Activated T-cell treated with anti-CD3 and anti-CD28 coated beads, Interleukin-2, amount 50 U/mL, for 48 hours (primary cell): ENCODE measurements at places on chromosomes 6 and 20.
A peak's percentile ranks its signal among the peaks of the same experiment; 100 is the strongest.

GRCh38 chr6:48714250-48714649, 603.3 kb upstream of the PTCHD4 start:
- DNase-seq: no peak

DNA sequence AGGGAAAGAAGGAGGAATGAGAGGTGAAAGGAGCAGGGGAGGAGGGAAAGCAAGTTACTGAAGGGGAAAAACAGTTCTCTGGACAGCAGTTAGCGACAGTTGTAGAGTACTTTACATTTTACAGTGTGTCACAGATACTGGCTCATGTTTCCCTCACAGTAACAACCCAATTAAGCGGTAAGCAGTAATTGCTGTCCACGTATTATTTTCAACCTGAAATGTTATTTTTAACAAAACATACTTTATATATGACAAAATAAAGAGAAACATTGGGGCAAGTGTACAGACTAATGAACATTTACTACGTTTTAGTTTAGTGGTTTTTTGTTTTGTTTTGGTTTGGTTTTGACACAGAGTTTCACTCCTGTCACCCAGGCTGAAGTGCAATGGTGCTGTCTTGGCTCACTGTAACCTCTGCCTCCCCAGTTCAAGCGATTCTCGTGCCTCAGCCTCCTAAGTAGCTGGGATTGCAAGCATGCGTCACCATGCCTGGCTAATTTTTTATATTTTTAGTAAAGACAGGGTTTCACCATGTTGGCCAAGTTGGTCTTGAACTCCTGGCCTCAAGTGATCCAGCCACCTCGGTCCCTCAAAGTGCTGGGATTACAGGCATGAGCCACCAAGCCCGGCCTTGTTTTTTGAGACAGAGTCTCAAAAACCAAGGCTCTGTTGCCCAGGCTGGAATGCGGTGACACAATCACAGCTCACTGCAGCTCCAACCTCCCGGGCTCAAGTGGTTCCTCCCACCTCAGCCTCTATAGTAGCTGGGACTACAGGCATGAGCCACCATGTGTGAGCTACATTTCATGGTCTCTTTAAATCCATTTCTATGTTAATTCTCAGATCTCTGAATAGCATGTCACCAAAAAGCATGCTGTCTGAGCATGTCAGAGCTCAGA, 22.6 kb upstream of the BTN3A2 start:
- DNase-seq: no peak

GRCh38 chr6:13438126-13438525, 49.3 kb downstream of the GFOD1 start:
- no peak for DNase-seq

- no peak for DNase-seq
Observed at GRCh38 chr6:110951986-110952794, 6.3 kb upstream of the GTF3C6 start.

GRCh38 chr20:61118429-61119224, 133.4 kb upstream of the CDH4 start:
- DNase-seq: no peak

DNA sequence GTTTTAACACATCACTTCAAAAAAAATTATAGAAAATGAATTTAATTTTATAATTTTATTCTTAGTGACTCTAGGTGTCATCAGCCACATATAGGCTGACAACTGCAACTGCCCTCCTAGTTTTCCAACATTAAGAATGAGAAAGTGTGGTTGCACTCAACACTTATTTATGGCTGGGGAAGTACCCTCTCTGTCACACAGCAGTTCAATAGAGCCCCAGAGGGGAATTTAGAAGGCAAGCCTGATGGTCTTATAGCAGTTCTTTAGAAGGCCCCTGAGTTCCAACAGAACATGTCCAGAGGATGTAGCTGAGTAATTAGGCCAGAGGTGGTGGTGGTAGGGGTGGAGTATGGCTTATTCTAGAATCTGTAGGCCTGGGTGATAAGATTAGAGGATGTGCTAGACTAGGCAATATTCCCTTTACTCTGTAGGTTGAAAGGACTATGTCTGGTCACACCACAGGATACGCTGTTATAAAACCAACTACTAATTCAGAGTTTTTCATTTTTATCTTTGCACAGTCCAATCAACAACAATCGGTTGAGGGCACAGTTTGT, 226.5 kb upstream of the CITED2 start:
- peak; percentile 31 for DNase-seq

DNA sequence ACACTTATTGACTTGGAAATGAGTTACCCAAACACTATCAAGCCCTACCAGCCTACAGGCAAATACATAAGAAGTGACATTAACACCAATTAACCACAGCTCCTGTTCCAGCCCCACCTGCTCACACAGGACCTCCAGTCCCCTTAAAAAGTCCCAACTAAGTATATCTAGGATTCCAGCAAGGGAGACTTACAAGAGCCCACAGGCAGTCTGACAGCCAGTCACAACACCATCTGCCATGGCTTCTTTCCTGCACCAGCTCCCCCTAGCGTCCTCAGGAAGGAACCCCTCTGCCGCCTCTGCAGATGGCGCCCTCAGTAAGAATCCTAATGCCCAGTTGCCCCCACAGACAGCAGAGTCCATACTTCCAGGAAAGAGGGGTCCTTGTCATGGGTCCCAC, 122.1 kb downstream of the HIVEP2 start:
- DNase-seq: no peak

GRCh38 chr6:5174756-5175549, 85.8 kb downstream of the LYRM4 start:
- DNase-seq: no peak

DNA sequence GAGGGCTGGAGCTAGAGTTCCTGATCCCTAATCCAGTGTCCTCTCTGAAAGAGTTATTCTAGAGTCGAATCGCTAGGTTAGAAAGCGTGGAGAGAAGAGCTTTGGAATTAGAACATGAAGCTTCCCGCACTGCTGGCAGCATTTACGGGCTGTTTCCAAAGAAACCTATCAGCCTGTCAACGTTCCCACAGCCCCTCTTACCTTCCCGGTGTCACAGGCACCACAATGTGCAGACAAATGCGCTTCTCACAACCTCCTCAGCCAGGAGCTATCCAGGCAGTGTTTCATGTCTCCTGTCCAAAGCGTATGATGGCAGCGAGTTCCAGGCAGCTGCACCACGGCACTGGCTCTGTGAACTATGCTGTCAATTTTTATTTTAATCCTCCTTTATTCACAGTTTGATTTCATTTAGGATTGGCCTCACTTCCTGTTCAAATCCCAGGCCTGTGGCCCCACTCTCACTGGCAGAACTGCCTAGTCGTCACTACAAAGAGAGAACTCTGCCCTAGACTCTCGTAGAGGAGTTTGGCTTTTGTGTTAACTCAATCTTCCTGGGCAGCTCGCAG, 322.8 kb upstream of the SOX4 start:
- DNase-seq: no peak

DNA sequence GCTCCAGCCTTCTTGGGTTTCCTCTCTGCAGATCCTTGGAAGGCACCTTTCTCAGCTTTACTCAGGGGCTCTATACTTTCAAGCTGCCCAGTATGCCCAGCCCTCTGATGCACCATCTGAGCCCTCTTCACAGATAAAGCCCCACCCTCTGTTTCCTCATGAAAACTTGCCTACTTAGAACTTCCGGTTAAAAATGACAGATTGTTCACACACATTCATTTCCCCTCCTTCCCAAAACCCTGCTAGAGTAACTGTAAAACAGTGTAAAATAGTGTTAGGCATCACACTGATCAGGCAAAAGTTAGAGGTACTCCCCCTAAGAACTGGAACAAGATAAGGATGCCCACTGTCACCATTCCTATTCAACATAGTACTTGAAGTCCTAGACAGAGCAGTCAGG, 14.0 kb upstream of the GCM1 start:
- no peak for DNase-seq

GRCh38 chr6:119215309-119215708, 134.3 kb downstream of the MAN1A1 start:
- no peak for DNase-seq

- no peak for DNase-seq
Observed at GRCh38 chr6:11532097-11532496, 5.5 kb upstream of the TMEM170B start.

GRCh38 chr20:5171064-5171789, 44.4 kb downstream of the CDS2 start:
- DNase-seq: no peak

DNA sequence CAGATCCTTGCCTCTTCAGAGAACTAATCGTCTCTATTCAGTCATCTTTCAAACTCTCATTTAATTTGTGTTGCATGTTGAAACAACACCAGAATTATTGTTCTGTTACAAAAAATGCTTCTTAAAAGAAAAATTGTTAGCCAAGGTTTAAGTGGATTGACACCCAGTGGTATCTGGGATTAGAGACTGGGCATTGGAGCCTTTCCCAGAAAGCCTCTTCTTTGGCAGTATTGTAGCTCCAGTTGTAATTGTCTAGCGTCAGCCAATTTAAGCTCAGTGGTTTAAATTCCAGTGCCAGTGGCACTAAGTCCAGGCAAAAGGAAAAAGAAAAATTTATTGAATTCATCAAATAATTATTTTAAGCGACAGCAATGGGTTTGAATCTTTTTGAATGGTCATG, 801 bp downstream of the CCDC28A start:
- no peak for DNase-seq

DNA sequence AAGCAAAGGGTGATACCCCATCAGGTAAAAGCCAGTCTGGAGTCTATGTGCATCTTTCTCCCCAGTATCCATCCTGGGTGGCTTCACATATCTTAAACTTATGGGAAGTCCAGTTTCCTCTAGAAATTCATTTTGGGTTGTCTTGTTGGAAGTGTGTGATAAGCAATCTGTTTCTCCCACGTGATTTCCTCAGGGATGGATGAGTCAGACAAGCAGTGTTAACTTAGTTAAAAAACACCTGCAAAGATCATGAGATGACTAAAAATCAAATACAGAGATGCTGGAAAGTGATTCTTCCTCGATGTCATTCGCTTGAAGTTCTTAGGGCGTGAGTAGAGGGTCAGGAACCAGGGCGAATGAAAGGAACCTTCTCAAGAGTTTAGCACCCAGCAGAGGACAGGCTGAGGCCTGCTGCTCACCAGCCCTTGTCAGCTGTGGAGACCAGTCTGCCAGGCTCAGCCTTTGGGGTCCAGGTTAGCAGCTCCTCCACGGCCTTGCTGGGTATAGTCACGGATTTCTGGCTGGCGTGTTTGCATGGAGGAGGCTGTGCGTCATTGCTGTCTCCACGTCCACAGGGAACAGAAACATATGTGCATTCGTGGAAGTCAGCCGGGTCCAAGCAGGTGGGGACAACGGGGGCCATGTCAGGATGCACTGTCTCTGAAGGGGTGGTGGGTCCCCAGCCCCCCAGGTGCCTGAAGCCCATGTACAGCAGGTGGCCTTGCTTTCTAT, 2.8 kb upstream of the PNPLA1 start:
- DNase-seq: no peak

GRCh38 chr6:109339906-109340678, 42.2 kb downstream of the CD164 start:
- DNase-seq: no peak

GRCh38 chr6:62764841-62765240, 446.4 kb upstream of the FKBP1C start:
- no peak for DNase-seq

DNA sequence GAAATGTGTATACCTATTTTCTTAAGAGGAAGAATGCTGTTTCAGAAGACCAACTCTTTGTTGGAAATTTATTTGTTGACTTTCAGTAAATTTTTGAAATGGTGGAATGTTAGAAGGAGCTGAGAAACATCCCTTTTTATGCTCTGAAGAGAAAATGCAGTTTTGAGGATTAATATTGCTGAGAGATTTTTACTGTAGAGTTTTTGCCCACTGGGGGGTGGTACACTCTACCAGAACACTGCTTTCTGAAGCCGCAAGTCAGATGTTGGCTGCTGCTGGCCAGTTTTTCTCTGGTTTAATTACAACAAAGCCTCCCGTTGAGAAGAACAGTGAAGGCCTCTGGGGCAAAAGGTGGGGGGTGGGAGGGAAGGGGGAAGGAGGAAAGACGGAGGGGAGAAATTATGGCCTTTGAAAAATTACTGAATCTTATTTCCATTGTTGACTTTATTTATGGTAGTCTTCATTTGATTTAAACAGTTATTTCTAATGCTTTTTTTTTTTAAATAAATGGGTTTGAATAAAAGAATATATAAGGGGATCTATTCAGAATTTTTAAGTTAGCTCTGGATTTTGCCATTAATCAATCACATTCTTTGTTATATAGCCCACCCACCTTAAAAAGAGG, 3.0 kb downstream of the FLRT3 start:
- no peak for DNase-seq

DNA sequence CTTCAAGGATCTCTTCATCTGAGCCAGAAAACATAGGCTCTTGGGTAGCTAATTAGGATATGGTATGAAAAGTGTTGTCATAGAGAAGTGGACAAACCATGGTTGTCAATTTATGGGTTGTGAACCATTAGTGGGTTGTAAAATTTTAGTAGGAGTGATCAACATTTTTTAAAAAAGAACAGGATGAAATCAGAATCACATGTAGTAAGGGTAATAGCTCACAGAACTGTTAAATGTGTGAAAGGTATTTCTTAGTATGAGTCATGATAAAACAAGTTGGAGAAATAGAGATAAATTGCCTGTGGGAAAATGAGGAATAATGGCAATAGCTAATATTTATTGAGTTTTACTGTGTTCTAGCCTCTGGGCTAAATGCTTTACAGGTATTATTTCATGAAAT, 113.4 kb downstream of the MAP3K4 start:
- no peak for DNase-seq

DNA sequence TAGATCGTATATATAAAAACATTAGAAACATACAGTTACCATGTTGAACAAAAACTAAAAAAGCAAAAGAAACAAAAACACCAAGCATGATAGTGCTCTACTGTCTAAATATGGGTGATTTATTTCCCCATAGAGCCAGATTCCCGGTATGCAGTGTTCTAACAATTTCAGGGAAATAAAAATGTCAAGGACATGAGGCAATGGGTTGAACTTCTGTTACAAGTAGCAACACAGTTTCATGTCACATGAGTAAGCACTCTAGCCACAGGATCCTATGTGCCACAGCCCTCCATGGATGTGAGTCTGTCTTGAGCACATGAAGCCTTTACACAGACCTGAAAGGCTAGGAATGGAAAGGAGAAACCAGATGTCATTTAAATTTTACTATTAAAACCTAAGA, 96.0 kb downstream of the MAP3K5 start:
- no peak for DNase-seq

GRCh38 chr20:38485041-38485440, 12.4 kb downstream of the RALGAPB start:
- no peak for DNase-seq

GRCh38 chr20:43171930-43172329, 17.8 kb downstream of the PTPRT start:
- no peak for DNase-seq

DNA sequence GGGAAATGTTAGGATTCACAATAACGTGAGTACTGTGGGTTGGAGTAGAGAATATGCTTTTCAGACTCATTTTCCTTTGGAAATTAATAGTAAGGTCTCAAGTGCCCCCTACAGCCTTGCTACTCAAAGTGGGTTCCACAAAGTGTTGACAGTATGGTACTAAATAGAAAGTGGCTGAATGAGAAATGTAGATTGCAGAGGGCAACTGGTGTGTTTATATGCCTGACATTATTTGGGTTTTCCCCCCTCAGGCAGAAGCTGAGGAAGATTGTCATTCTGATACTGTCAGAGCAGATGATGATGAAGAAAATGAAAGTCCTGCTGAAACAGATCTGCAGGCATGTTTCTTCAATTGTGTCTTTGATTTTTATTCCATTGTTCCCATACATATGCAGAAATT, 5.6 kb downstream of the FBXO9 start:
- no peak for DNase-seq

- no peak for DNase-seq
Observed at GRCh38 chr20:62291251-62292066, 11.3 kb upstream of the ADRM1 start.
